NCI-H2107 (cell line): ENCODE measurements at places on chromosomes 1 and 21.

DNA sequence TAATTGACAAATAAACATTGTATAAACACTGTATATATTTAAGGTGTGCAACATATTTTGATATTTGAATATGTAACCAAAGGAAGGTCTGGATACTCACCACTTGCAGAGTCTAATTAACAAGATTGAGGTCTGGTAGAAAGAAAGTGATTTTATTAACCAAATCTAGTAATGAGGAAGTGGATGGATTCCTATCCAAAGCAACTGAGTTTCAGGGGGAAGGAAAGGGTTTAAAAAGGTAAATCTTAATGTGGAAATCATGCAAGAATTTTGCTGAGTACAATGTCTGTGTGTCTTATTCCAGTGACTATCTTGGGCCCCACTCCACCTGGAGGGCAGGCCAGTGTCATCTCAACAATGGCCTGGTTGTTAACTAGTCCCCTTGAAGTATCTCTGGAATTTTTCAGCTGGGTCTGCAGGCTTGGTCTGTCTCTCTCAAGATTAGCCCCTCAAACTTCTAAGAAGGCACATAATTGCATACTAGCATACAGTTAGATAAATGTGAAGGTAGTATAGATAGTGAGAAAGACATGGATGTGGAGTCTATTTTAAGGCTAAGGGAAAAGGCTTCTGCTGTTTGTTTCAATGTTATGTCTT, 262.7 kb upstream of the RGS18 start:
- no peak for DNase-seq

DNA sequence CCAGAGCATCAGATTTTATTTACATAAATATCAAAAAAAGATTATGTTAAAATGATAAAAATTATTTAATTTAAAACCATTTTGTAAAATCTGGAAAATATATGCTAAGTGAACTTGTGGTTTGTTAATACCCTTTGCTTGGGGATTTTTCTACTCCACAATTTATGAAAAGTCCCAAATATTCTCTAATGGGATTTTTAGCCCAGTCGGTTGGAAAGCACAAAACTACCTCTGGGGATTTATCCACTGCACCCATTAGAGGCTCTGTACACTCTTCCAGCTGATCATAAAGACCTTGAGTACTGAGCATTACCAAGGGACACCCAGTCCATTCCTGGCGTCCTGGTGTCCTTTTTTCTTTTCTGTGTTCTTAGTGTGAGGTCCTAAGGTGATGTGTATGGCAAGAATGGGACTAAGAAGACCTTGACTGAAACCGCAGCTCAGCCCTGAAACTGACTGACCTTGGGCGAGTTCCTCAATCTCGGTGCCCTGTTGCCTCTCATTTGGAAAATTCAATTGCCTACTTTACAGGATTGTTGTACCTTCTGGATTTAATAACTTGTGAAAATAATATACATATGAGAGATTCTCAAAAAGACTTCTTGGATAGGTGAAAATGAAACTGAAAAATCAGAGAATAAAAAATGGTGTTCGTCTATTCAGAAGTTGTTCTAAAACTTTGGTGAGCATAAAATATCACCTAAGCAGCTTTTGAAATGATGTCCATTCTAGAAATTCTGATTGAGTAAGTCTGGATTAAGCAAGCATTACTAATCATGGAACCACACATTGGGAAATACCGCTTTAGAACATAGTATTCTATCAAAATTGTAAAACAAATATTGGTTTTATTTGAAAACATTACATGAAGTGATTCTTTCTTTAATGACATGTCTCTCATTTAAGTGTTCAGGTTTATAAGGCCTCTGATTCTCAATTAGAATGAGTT, 21.5 kb upstream of the SAMSN1 start:
- DNase-seq = no peak

DNA sequence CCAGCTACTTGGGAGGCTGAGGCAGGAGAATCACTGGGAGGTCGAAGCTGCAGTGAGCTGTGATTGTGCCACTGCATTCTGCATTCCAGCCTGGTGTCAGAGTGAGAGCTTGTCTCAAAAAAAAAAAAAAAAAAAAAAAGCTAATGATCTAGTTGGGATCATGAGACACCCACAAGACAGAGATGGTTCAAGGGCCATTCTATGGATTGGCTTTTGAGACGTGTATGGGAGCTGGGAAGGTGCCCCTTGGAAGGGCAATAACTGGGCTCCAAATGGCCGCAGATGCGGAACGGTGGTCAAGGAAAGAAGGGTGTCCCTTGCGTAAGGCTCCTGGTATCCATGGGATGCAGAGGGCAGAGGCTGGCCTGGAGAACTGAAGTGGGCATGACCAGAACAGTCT, 6.8 kb upstream of the ADAM15 start:
- no peak for DNase-seq

DNA sequence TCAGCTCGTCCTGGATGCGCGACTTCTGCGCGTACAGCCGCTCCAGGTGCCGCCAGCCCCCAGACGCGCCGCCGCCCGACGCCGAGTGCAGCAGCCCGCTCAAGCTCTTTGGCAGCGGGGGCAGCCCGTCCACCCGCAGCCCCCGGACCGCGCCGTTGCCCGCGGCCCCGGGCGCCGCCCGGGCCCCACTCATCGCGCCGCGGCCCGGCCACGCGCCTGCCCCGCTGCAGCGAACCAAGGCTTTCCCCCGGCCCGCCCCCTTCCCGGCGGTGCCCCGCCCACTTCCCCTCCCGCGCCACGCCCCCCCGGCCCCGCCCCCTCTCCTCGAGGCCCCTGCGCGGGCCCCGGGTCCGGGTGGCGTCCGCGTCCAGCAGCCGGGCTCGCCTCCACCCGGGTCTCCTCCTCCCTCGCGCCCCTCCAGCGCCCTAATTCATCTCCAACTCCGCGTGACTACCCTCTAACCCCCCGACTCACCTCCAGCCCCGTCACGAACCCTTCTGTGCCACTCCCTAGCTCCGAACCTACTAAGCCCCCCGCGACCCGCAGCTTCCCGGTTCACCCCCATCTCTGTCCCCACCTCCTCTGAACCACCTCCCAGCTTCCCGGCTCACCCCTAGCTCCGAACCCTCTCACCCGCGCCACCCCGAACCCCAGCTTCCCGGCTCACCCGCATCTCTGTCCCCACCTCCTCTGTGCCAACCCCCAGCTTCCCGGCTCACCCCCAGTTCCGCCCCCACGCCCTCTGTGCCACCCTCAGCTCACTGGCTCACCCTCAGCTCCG, at the start of gene FAM89A:
Gene FAM89A, minus strand, starts transcription at position 236 of the 781 bp plus-strand sequence. Its CDS starts 43 bp downstream, at position 193.
- no peak for DNase-seq
